Inflammatory macrophage treated with lipopolysaccharide for 4 hours (primary cell): ENCODE measurements at places on chromosomes 1 and 21.
A peak's percentile ranks its signal among the peaks of the same experiment; 100 is the strongest.

- DNase-seq = no peak
These were observed 8.8 kb upstream of the FABP3 start for GRCh38 chr1:31381394-31382294.

DNA sequence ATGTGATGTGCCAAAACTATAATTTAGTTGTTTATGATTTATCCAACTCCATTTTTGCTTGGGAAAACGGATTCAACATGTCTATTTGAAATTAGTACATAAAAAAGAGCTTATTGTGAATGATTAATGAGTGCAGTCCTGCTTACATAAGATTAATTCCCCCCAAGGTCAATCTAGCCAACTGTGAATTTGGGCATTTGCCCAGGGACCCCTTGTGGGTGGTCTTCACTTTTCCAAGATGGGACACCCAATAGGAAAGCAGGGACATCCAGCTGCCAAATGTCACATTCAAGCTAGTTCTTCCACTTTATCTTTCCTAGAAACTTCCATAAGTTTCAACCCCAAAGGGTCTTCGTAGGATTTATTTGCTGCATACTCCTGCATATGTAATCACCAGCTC lies 362.4 kb upstream of the PKN2 start:
- DNase-seq = no peak

- DNase-seq = peak; percentile 58
These were observed 135.9 kb downstream of the TM2D1 start for GRCh38 chr1:61588736-61589672.

DNA sequence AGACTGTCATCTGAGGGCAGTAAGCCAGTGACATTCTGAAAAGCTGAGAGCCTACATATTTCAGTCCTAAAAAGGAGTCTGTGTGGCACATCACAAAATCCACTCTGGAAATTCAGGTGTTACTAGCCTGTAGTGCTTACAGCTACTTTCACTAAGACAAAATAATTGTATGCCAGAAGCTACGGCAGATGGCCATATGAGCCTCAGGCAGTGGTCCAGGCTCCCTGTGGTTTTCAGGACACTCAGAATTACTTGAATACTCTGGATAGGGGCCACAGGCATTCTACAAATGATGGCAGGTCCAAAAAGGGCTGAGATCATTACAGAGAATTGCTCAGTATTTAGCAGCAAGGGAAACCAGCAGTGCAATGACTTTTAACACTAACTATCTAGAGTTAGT lies 527.1 kb downstream of the MRPL39 start:
- DNase-seq = no peak

GRCh38 chr1:154481053-154481452 lies 21.0 kb upstream of the TDRD10 start:
- peak; percentile 44 for DNase-seq

DNA sequence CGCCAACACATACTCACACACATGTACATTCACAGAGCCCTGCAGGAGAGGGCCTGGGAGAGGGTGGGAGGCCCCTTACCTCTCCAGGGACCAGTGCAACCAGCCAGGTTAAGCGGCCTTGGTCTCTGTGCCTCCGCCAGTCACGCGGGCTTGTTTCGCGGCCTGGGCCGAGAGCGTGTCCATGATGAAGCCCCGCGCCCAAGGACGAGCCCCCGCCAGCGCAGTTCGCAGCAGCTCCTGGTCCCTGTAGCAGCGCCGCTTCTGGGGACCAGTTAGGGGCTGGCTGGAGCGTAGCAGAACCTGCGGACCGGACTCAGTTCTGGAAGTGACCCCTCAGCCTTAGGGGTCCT lies 7.3 kb upstream of the FAM167B start:
- DNase-seq = no peak

- DNase-seq = no peak
These were observed 33.6 kb upstream of the CD34 start for GRCh38 chr1:207944571-207944970.
